Neuronal stem cell (in vitro differentiated cells): ENCODE measurements at places on chromosomes 4 and X.

DNA sequence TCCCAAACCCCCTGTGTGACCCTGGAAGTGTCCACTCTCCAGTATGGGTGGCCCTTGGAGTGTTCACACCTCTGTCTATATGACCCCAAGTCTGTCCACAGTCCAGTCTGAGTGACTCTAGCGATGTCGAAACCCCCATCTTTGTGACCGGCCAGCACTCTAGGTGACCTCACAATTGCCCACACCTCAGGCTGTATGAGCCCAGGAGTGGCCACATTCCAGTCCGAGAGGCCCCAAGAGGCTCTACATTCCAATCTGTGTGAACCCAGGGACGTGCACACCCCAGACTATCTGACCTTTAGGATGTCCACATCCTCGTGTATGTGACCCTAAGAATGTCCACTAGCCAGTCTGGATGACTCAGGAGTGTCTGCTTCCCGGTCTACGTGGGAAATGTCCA lies 7.3 kb upstream of the GLOD5 start:
- no peak for DNase-seq

GRCh38 chrX:4622486-4623167 lies 909.2 kb upstream of the PRKX start:
- DNase-seq: no peak

DNA sequence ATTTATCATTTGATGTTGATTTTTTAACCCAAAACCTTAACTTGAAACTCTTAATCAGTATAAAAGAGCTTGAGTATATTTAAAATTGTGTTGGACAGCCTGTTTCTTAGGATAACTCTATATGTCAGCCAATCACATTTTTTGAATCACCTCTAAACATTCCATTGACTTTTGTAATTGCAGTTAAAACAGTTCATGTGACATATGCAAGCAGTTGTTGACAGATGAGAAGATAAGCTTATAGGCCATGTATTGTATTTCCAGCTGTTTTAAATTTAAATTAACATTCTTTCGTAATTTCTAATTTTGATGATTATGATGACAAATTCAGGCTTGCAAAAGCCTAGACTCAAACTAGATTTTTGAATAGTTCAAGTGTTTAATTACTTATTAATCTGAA lies 17.4 kb downstream of the VEGFC start:
- no peak for DNase-seq

- no peak for DNase-seq
Measured at GRCh38 chr4:47002580-47002979, 9.2 kb upstream of the GABRA4 start.

- DNase-seq: no peak
Measured at GRCh38 chrX:54482839-54483593, 13.0 kb downstream of the FGD1 start.

DNA sequence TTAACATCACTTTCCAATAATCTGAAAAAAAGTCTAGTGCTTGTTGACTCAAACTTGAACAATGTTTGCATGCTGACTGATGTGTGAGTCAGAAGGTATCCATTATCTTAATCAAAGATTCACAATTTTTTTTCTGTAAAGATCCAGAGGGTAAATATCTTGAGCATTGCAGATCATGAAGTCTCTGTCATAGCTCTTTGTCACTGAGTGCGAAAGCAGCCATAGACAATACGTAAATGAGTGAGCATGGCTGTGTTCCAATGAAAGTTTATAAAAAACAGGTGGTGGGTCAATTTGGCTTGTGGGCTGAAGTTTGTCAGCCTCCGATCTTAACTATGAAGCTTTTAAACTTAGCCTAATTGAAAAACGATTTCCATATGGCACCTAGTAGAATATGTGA lies 37.7 kb downstream of the NHS start:
- DNase-seq: no peak

- no peak for DNase-seq
Measured at GRCh38 chrX:2391869-2392606, 108.7 kb downstream of the DHRSX start.

DNA sequence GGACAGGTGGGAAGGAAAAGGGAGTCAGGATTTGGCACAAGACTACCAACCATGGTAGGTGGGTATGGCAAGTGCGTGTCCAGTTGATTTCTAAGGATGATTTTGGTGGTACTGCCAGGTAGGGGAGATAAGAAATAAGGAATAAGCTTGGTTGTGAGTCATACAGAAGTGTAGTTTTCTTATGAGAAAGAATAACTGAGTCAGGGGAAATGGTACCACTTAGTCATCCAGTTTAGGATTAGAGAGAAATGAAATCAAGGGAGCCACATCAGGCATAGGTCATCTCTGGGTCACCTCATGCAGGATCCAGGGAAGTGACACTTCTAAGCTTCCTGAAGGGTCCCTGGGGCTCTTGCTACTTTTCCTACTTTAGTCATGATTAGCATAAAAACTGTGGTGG lies 107.1 kb upstream of the C1GALT1C1 start:
- DNase-seq: no peak

DNA sequence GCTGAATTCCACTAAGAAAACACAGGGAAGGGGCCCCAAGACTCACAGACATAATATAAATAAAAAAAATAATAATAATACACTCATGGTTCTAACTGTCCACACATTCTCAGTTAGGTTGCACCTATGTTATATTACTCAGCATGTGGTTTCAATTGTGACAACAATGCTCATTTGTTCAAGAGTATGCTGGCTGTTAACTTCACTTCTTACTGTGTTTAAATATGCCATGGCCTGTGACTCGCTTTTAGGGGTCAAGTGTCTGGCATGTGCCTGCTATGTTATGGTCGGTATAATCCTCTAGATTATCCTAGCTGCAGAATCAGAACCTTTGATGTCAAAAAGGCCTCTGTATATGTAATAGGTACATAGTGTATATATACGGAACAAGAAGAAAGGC lies 324.8 kb upstream of the INTU start:
- DNase-seq: no peak
